ENCODE measurements at places on chromosomes 5 and 9. TPM values are rescaled to one million over a fixed set of nuclear protein-coding genes. Genes with fewer than 3 reads are reported as not detected.

The HAVCR2 gene
- total RNA-seq = 0.34 TPM

The TIMD4 gene
- 1.6 TPM for total RNA-seq

The TNFSF15 gene
- total RNA-seq = 0.08 TPM

The ISOC1 gene
- total RNA-seq = 16.4 TPM

The RPS14 gene
- total RNA-seq = 2,953 TPM

The ZNF462 gene
- total RNA-seq = 3.8 TPM

The TBCA gene
- 272 TPM for total RNA-seq

The DNM1 gene
- 89.0 TPM for total RNA-seq

The DMRTA1 gene
- 0.58 TPM for total RNA-seq

The TLX3 gene
- not detected for total RNA-seq

The KCNV2 gene
- not detected for total RNA-seq

The PCDHB13 gene
- total RNA-seq = 0.05 TPM

The TSSK1B gene
- total RNA-seq = not detected

The CD74 gene
- total RNA-seq = not detected

The CDO1 gene
- total RNA-seq = not detected

The TRIP13 gene
- 71.3 TPM for total RNA-seq

The STXBP1 gene
- 17.5 TPM for total RNA-seq

The IFNA2 gene
- total RNA-seq = not detected

The PNPLA7 gene
- total RNA-seq = 0.59 TPM

The PPIC gene
- 17.9 TPM for total RNA-seq

The PKD2L2 gene
- total RNA-seq = 0.07 TPM

The CATSPER3 gene
- total RNA-seq = 0.41 TPM

The NR2F1-AS1 gene
- 4.0 TPM for total RNA-seq

The PCDHA1 gene
- total RNA-seq = 0.14 TPM

The PCDHGA1 gene
- total RNA-seq = 0.26 TPM

The SLC34A1 gene
- not detected for total RNA-seq

The RASEF gene
- 8.1 TPM for total RNA-seq

The TOMM5 gene
- total RNA-seq = 314 TPM

The RGS7BP gene
- not detected for total RNA-seq

The OMD gene
- not detected for total RNA-seq

The HTR1A gene
- total RNA-seq = not detected

The CD274 gene
- total RNA-seq = 1.4 TPM

The NAA35 gene
- total RNA-seq = 28.8 TPM

The ACER2 gene
- total RNA-seq = 3.1 TPM

The EQTN gene
- 0.22 TPM for total RNA-seq

The LCN12 gene
- total RNA-seq = 1.3 TPM

The BRINP1 gene
- total RNA-seq = 0.10 TPM
